NCI-H510A treated with DMSO at 0.1 percent for 48 hours (cell line): ENCODE measurements at places on chromosomes 4 and X.
A peak's percentile ranks its signal among the peaks of the same experiment; 100 is the strongest.

DNA sequence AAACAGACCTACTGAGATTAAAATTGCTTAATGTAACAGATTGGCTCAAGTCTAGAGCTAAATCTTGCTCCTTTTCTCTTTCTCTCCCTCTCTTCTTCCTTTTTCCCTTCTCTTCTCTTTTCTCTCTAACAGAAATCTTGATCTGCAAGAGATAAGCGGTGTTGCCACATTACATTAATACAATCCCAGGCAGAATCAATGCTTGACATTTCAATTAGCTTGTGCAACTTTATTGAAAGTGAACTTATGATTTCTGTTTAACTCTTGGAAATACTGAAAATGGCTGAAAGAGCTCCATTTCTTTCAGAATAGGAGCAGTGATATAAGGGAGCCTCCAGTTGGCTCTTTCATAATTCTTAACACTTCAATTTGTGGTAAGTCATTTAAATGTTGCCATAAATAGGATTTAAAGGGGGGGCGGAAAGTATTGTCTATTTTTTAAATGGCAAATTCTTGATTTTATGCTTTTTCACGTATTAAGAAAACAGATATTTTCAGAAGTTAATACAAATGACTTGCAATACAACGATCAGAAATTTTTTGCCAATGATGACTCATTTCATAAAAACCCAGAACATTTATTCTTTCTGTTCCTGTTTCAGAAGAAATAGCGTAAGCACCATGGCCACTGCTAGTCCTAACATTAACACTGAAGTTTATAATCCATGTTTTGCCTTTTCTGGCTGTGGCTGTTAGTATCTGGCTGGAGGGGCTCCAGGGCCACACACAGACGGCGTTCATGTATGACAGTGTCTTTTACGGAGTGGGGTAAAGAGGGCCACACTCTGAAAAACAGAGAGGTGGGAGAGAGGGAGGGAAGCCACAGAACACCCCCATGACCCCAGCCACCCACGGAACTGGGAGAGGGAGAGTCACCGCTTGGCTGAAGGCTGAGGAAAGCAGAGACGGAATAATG is 115.7 kb upstream of the FAT1 start:
- no peak for DNase-seq

DNA sequence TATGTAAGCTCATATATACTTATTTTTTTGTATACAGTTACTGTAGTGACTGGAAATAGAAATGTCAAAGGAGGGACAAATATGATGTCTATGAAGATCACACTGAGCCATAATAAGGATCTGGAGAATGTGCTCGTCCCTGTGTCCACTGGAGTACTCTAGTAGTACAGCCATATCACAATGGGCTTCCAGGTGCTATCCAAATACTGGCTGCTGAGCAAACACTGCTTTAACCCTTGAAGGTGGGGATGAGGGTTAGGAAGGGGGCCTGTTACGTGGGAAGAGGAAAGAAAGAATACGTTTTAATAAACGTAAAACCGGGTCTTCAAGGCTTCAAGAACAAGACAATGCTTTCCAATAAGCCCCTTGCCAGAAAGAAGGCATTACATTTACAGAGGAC is 29.8 kb upstream of the TMEM150C start:
- DNase-seq: peak; percentile 54

DNA sequence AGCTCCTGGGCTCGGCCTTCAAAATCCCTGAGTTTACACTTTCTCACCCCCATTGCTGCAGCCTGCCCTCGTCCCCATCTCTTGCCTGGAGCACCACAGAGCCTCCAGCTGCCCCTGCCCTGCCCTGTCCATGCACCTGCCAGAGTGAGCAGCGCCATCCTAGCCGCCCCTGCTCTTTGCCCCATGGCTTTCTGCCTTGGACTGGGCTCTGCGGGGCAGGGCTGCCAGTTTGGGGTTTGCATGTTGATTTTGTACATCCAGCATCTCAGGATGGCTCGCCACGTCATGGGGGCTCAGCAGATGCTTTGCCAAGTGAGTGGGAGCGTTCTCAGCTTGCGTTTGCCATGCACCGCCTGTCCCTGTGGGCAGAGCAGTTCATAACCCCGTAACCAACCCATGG is 67.1 kb upstream of the HGFAC start:
- no peak for DNase-seq

GRCh38 chr4:110518889-110519490 is 43.0 kb downstream of the ENPEP start:
- DNase-seq: peak; percentile 4

DNA sequence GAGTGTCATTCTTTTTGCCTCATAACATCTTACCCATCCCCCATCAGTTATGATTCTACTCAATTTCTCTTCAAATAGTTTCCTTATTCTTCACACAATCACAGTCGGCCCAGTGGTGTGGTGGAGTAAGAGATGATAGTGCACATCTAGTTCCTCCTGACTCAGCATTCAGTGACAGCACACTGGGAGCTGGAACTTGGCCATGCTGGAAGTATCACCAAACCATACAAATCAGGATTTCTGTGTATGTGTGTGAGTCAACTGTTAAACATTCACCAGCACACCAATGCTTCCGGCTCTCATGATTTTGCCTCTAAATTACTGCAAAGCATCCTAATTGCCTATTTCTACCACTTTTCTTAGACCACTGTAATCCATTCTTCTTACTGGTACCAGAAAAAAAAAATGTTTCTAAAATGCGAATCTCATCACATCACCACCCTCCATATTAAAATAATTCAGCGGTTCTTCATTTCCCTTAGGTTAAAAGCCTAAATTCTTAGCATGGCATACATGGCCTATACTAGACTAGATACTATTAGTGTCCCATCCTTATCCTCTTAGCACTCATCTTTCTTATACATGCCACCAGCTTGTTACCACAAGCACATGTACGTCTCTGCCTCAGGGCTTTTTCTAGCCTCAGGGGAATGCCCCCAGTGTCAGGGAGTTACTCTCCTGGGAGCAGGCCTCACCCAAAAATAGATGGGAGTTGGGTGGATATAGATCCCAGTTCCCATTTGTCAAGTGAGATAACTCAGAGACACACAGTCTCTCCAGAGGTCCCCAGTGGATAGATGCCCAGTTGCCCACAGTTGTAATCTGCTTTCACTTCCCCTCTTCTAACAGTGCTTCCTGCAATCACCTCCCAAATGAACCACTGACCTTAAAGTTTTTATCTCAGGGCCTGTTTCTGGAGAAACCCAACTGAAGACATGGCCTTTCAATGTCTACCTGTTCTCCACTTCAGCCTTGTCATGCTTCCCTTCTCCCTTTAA is 49.2 kb upstream of the DDX53 start:
- DNase-seq: no peak

GRCh38 chr4:24262084-24262483 is 322.3 kb downstream of the DHX15 start:
- DNase-seq: no peak

- peak; percentile 38 for DNase-seq
These were observed 18.2 kb downstream of the MAGEA9 start for GRCh38 chrX:149799938-149800337.

- DNase-seq: no peak
These were observed 1397.5 kb downstream of the PCDH7 start for GRCh38 chr4:32117693-32118092.

DNA sequence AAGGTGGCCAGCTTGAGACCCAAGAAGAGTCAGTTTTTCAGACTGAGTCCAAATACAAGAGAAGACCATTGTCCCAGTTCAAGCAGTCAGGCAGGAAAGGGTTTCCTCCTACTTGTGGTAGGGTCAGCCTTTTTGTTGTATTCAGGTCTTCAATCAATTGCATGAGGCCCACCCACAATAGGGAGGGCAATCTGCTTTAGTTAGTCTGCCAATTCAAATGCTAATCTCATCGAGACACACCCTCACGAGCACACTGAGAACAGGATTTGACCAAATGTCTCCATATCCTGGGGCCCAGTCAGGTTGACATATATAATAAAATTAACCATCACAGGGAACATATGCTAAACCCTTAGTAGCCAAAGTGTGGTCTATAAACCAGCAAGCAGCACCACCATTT is 75.3 kb upstream of the FRMPD3 start:
- DNase-seq: no peak

- DNase-seq: no peak
These were observed 355.3 kb upstream of the AMOT start for GRCh38 chrX:113195949-113196348.
